ENCODE measurements at places on chromosomes 3 and 15.

GRCh38 chr15:74320352-74321247 lies 46.8 kb downstream of the CYP11A1 start:
- peak; percentile 88 for DNase-seq

- no peak for DNase-seq
Measured at GRCh38 chr3:52399593-52399992, 45.3 kb downstream of the SEMA3G start.

DNA sequence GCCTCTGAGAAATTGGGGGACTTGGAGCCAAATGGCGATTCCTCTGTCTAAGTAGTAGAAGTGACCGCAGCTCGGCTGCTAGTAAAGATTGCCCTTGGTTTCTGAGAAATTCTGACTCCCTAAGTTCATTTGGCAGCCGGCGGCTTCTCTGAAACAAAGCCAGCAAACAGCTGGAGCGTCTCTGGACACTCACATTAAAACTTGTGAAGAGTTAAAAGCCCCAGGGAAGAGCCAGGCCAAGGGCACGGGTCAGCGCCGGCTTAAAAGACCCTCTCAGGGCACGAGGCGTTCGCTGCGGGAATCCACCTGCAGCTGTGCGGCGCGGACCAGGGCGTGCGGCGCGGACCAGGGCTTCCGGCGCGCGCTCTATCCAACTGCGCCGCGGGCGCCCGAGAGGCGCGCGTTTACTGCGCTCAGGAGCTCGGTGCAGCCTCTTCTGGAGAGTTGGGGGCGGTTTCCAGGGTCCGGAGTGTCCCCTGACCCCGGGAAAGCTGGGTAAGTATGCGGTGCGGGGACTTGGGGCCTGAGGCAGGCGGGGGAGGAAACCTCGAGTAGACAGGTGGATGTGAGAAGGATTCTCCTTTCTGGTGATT lies at the start of gene COL6A5:
Gene COL6A5, plus strand, starts transcription at position 186 of the 593 bp plus-strand sequence. CDS start 27,967 bp downstream, outside the sequence.
- DNase-seq = no peak

GRCh38 chr3:175098644-175099043 lies 239.5 kb downstream of the NAALADL2 start:
- no peak for DNase-seq

GRCh38 chr15:38373016-38373415 lies 80.9 kb upstream of the FAM98B start:
- DNase-seq = no peak
